Neural progenitor cell (in vitro differentiated cells): ENCODE measurements at places on chromosomes 6 and 20. TPM values are rescaled to one million over a fixed set of nuclear protein-coding genes. Genes with fewer than 3 reads are reported as not detected.

- no peaks in the 10 kb centered on the region for H3K27me3 ChIP-seq
- DNase-seq = no peak
- no peaks in the 10 kb centered on the region for H3K36me3 ChIP-seq
- no peak overlapping the region for H3K4me3 ChIP-seq
- peaks cover 11% of the 10 kb centered on the region for H3K4me1 ChIP-seq
These were observed 38.4 kb downstream of the BMP5 start for GRCh38 chr6:55836945-55837344.

DNA sequence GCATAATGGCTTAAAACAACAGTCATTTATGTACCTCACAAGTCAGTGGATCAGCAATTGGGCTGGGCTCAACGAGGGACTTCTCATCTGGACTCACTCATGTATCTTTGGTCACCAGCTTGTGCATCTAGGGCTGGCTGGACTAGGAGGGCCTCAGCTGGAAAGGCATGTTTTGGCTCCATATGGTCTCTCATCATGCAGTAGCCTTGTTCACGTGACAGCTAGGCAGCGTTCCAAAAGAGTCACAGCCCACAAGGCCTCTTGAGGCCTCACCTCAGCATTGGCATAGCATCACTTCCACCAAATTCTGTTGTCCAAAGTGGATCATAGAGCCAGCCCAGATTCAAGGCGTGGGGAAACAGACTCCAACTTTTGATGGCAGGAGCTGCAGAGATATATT is 110.1 kb downstream of the MAFB start:
- no peaks in the 10 kb centered on the region for H3K4me1 ChIP-seq
- no peak overlapping the region for H3K4me3 ChIP-seq
- H3K36me3 ChIP-seq = no peaks in the 10 kb centered on the region
- H3K27me3 ChIP-seq = no peaks in the 10 kb centered on the region

The C20orf202 gene
- not detected in 2 replicates for total RNA-seq

GRCh38 chr6:158663625-158664165 is 13.8 kb downstream of the SYTL3 start:
- no peak overlapping the region for H3K4me3 ChIP-seq
- no peak overlapping the region for H3K27ac ChIP-seq
- H3K36me3 ChIP-seq = no peaks in the 10 kb centered on the region
- DNase-seq = no peak

The SSTR4 gene
- total RNA-seq = not detected in 2 replicates

DNA sequence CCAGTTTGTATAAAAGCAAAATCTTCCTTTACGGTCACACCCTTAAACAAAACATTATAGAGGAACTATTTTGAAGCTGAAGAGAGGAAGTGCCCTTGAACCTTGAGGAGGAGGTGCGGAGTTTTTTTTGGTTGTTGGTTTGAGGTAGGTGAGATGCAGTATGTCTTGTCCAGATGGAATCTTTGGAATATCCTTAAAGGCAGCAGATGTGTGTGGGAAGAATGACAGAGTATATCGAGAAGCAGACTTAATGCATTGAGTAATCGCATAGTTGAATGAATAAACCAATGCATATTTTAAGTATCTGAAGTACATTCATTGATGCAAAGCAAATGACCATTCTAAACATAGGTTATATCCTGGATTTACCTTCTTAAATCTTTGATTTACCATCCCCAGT is 49.9 kb downstream of the AIG1 start:
- H3K4me3 ChIP-seq = no peak overlapping the region
- DNase-seq = no peak
- no peak overlapping the region for H3K27ac ChIP-seq
- H3K27me3 ChIP-seq = no peaks in the 10 kb centered on the region

DNA sequence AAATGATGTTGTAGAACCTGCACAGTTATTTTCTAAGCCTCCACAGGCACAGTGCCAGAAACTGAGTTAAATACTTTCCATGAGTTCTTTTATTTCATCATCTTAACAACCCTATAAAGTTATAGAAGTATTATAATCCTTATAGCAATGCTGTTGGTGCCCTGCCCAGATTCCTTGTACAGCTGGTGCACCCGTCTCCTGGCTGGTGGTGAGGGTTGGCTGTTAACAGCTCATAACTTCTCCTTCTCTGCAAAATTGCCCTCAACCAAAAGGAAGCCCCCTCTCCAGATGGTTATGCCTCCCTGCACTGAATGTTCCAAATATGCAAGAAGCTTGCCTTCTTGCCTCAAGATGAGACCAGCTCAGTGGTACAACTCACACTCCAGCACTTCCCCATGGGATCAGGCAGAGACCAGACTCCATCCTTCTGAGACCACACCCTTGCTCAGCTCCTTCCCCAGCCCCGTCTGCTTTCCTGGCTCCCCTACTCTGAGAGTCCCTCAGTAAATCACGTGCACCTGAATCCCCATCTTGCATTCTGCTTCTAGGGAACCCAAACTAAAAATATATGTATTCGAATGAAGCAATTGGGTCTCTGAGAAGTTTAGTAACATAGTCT is 304.4 kb upstream of the PLCB4 start:
- no peaks in the 10 kb centered on the region for H3K4me1 ChIP-seq
- no peak overlapping the region for H3K27ac ChIP-seq
- H3K36me3 ChIP-seq = no peaks in the 10 kb centered on the region
- no peak overlapping the region for H3K4me3 ChIP-seq
- no peaks in the 10 kb centered on the region for H3K27me3 ChIP-seq
- no peak for DNase-seq

DNA sequence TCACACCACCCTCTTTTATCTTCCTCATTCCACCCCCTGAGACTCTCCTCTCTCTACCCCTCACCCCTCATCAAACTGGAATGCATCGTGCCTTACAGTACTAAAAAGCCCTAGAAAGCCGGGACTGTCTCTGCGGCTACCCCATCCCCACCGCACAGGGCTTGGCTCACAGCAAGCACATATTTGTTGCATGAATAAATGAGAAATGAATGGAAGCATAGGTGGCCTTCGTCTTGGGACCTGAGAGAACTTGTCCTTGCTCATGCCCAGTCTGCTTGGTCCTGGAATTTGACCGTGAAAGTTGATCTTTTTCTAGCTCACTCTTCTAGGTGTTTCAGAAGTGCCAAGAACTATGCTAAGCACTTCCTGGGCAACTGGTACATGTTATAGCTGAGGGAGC is 53.3 kb downstream of the APCDD1L start:
- H3K4me1 ChIP-seq = peaks cover 14% of the 10 kb centered on the region
- no peaks in the 10 kb centered on the region for H3K36me3 ChIP-seq
- no peak overlapping the region for H3K27ac ChIP-seq
- no peak for DNase-seq

DNA sequence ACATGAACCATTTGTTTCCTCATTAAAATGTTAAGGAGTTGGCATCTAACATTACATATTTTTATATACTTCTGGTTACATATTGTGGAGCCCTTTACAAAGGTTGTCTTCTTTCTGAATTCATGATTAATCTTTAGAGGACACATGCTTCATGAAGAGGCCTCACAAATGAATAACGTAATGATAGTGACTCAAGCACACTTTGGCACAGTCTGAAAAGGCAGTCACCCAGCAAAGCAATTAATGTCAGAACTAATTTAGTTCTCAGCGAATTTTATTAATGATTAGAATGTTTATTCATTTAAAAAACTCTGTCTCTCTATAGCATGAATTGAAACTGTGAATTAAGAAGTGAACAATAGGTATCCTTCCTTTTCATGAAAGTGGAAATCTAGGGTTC is 854.2 kb downstream of the PHF3 start:
- no peaks in the 10 kb centered on the region for H3K36me3 ChIP-seq
- no peak for DNase-seq
- no peak overlapping the region for H3K27ac ChIP-seq
- H3K27me3 ChIP-seq = no peaks in the 10 kb centered on the region
- peaks cover 3% of the 10 kb centered on the region for H3K4me1 ChIP-seq
